D341Med (cell line): ENCODE measurements at places on chromosomes 11 and 22.

DNA sequence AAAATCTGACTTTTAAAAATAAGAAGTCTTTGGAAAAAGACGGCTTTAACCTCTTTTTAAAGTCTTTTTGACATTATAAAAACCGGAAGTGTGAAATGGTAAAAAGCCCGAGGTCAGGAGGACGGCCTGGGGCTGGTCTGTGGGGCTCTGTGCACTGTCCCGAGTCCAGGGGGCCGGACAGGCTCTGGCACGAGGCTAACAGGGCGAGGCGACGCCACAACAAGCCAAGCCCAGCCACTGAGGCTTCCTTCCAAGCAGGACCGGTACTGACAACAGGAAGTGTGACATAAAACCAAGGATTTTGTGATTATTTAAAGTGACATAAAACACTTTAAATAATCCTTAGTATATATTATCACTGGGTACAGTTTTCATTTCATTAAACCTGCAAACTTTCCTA is 39.2 kb downstream of the BRD1 start:
- no peak for DNase-seq

DNA sequence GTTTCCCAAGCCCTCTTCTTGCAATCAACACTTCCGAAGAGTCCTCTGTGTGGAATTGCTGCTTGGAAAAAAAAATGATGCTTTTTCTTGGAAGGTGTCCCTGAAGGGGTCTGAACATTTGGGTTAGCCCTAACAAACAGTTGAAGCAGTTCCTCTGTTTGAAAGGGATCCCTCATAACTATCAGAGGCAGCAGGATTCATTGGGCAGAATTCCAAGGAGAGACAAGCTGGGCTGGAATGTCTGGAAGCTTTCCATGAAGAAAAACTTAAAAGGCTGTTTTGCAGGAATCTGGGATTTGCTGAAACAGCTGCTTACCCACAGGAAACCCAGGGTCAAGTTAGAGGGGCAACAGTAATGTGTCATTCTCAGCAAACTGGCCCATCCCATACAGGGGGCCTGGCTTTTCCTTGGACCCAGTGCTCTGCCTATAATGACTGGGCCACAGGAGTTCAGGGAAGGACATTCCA is 3.1 kb downstream of the CSNK2A3 start:
- no peak for DNase-seq

DNA sequence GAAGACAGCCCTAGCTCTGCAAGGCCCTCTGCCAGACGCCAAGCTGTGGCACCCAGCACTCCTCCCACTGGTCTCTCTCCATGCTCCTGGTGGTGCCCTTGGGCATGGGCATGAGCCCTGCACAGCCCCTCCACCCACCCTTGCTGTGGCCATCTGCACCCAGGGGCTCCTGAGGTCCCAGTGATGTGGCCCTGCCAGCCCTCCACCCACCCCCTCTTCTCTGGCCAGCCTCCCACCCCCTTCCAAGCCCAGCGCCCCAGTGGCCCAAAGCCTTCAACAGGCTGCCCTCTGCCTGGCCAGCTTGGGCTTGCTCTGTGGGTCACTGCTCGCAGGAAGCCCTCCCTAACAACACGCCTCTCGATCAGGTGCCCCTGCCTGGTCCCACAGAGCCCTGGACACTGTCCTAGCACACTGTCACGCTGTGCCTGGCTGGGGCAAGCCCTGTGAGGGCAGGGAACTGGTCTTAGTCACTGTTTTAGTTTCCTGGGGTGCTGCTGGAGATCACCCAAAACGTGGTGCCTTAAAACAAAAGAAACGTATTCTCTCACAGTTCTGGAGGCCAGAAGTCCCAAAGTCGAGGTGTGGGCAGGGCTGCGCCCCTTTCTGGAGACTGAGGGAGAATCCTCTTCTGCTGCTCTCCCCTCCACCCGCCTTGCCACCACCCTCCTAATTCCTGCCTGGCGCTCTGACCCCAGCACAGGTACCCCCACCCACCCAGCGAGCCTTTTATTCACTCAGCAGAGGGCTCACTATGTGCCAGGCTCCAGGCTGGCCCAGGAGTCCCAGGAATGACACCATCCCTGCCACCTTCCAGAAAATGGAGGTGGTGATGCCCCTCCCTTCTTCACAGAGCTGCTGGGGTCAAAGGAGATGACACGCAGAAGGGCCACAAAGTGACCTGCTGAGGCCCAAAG is 14.7 kb downstream of the SULT4A1 start:
- DNase-seq = no peak

GRCh38 chr22:49649166-49650068 is 178.3 kb downstream of the BRD1 start:
- no peak for DNase-seq

GRCh38 chr11:76901144-76901543 is 40.4 kb downstream of the ACER3 start:
- no peak for DNase-seq

- no peak for DNase-seq
Observed at GRCh38 chr11:47620836-47621378, 21.5 kb downstream of the MTCH2 start.

DNA sequence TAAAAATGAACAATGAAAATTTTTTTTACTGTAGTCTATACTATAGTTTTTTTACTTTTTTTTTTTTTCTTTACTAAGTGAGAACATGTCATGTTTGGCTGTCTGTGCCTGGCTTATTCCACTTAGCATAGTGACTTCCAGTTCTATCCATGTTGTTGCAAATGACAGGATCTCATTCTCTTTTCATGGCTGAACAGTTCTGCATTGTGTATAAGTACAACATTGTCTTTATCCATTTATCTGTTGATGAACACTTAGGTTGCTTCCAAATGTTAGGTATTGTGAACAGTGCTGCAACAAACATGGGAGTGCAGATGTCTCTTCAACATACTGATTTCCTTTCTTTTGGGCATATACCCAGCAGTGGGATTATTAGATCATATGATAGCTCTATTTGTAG is 88.1 kb upstream of the CCDC90B start:
- DNase-seq = no peak

- DNase-seq = no peak
Observed at GRCh38 chr11:6925636-6926207, 504 bp upstream of the ZNF215 start.

DNA sequence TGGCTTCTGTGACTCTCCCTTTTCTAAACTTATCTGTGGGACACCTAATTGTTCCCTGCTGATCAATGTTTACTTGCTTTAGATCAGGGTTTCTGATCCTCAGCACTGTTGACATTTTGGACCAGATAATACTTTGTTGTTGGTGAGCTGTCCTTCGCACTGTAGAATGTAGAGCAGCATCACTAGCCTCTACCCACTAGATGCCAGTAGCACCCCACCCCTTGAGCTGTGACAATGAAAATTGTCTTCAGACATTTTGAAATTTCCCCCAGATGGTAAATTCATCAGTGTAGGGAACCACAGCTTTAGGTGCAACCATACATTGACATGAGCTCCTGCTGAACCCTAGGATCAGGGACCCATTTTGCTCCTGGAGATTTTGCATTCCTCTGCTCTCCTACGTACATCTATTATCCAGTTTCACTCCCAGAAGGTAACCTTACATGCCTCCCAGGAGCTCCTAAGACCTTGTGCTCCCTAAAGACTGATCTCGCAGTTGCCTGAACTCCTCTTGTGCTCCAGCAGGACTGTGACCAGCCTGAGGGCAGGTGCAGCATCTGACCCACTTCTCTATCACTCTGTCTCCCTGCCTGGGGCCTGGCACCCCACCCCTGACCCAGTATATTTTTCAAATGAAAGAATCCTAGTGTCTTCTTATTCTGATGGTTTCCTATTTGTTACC is 107.8 kb downstream of the FAR1 start:
- DNase-seq = no peak

GRCh38 chr11:105690467-105690866 is 80.6 kb downstream of the GRIA4 start:
- DNase-seq = no peak

- no peak for DNase-seq
Observed at GRCh38 chr11:3049430-3050243, 7.6 kb downstream of the CARS1 start.

DNA sequence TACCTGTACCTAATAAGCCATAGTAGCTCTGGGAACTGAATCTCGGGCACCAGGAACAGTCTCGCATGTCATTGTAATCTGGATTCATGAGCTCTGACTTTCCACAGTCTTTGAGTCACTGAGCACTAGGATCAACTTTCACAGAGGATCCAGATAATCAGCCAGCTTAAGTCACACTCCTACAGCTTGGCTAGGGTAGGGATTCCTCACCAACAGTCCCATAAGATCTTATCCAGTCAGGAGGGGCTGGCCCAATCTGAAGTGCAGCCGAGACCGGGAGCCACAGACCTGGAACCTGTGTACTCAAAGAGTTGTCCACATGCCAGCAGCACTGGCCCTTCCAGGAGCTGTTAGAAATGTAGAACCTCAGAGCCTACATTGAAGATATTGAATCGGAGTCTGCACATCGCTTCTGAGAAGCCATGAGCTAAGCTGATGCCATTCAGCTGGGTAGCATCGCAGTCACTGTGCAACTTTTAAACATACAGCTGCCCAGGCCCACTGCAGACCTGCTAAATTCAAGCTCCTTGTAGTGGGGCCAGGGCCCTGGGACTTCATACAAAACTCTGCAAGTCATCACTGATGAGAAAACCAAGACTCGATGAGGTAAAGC is 538.8 kb upstream of the B3GAT1 start:
- DNase-seq = no peak

DNA sequence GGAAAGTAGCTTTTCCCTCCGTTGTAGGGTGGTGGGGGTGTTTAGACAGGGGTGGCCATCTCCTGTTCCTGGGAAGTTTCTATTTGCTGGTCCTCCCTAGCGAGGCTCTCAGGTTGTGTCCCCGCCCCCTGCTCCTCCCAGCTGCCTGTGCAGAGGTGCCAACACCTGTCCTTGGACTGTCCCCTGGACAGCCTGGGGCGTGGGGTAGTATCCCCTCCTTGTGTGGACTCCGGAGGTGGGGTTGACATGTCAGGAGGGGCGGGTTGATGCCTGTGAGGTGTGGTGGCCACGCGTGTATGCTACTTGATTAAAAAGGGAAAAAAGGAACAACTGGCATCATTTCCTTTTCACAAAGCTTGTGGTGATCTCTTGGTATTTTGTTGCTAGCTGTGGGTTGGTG is 14.3 kb upstream of the RANBP1 start:
- DNase-seq = no peak

- peak; percentile 65 for DNase-seq
Observed at GRCh38 chr11:60193687-60194433, 11.0 kb upstream of the MS4A6A start.

- DNase-seq = no peak
Observed at GRCh38 chr11:102530558-102530957, at the start of gene MMP7. TSS of gene MMP7 (minus strand) at chr11:102530747. CDS start at chr11:102530700, 47 bp downstream.

DNA sequence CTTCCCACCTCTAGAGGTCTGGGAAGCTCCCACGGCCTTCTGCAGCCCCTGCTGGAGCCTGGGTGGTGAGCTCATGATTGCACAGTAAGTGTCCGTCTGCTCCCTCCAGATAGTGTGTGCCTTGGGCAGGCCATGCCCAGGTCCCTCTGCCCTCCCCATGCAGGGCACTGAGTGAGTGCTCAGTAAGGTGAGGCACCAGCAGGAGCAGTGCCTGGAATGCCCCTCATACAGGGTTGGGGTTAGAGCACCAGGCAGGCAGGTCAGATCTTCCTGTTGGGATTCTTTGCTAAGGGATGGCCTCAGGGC is 50.3 kb downstream of the NAT10 start:
- no peak for DNase-seq

GRCh38 chr22:33328789-33329296 is 270.7 kb upstream of the SYN3 start:
- no peak for DNase-seq

DNA sequence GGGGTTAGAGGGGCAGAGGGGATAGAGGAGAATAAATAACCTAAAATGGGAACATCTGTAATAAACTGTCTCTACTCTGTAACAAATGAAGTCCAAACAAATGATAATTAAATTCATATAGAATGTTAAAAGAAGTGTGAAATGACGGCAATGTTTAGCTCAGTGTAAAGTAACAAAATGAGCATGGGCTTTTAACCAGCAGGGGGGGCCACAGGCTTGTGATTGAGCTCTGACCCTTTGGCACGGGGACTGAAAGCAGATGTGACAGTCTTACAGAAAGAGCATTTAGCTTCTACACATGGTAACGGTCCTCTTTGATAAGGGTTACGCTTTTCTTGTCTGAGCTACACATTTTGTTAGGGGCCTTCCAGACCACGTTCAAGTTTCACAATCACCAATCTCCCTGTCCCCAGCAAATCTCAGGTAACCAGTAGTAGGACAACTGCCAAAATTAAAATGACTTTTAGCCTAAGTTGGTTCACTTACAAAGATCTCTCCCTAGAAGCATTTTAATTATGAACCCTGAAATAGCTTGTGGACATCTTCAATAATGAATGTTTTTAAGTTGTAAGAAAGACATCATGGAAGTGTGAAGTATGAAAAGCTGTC is 262.5 kb downstream of the DCDC1 start:
- peak; percentile 73 for DNase-seq

DNA sequence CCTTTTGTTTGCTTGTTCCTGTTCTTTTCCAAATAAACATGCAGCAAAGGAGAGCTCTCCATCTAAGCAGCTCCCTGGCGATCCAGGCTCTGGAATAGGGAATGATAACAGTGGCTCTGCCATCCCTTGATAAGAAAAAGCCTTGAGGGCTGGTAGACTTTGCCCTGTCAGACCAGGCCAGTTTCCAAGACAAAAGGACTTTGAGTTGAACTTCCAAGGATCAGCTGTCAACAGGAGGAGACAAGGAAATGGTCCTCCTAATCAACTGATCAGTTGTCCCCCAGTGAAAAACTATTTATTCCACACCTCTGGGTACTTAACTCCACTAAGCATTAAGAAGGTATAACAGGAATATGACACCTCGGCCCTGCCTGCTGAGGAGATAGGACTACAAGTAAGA is 127.8 kb downstream of the PARVA start:
- no peak for DNase-seq
